Activated B cell treated with CpG ODN at 0.5 μM for 24 hours (primary cell): ENCODE measurements at places on chromosomes 4 and X.

DNA sequence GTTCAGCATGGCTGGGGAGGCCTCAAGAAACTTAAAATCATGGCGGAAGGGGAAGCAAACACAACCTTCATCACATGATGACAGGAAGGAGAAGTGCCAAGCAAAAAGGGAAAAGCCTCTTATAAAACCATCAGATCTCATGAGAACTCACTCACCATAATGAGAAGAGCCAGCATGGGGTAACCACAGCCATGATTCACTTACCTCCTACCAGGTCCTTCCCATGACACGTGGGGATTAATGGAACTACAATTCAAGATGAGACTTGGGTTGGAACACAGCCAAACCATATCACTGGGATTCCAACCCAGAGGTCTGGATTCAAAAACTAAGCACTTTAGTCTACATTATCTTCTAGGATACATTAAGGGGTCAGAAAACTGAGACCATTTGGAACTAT lies 609.6 kb upstream of the SPANXN1 start:
- no peak for DNase-seq

DNA sequence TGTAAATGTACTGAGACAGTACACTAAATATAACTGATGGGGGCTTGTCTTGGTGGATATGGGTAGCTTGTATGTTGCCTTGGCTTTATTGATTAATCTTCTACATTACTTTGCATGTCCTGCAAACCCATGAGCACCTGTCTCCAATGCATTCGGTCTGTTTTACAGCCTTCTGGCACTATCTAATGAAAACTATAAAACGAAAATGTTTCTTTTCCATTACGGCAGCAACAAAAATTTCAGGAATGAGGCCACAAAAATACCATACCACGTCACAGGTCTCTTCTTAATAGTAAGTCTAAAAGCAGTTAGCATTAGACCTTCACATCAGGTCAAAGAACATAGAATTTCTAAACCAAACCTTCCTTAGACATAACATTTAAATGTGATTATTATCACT lies 49.8 kb downstream of the EDNRA start:
- no peak for DNase-seq

- DNase-seq, result no peak
These were observed 1.3 kb downstream of the NEUROG2 start for GRCh38 chr4:112514647-112515197.

- no peak for DNase-seq
These were observed 135.8 kb downstream of the RAPGEF2 start for GRCh38 chr4:159238631-159239030.

DNA sequence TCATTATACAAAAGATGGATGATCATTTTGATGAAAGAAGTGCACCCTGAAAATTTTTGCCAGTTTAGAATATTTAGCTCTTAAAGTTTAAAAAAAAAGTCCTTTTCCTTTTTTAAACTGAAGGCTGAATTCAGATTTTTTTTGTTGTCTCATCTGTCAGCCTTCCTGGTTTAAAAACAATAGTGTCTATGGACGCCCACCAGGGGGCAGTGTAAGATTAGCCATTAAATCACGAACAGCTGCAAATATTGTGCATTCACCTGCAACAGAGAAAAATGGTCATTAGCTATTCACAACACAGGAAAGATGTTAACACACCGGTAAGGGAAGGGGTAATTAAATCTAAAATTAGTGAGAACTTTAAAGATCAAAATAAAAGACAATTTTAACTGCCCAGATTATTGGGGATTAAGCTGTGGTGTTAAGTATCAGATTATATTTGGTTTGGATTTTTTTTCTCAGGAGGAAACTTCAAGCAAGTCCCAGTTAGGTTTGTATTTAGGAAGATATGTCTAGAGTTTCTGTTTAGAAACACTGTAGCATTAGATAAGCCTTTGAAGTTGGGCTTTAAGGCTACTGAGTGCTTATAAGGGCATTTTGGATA lies 4.4 kb upstream of the CXorf38 start:
- DNase-seq, result no peak

- DNase-seq, result no peak
These were observed 44.0 kb downstream of the ABLIM2 start for GRCh38 chr4:8114456-8115202.

- DNase-seq, result no peak
These were observed 91.9 kb upstream of the TMEM164 start for GRCh38 chrX:109911046-109911445.

- no peak for DNase-seq
These were observed 433.1 kb upstream of the FAM241A start for GRCh38 chr4:111712093-111712677.

DNA sequence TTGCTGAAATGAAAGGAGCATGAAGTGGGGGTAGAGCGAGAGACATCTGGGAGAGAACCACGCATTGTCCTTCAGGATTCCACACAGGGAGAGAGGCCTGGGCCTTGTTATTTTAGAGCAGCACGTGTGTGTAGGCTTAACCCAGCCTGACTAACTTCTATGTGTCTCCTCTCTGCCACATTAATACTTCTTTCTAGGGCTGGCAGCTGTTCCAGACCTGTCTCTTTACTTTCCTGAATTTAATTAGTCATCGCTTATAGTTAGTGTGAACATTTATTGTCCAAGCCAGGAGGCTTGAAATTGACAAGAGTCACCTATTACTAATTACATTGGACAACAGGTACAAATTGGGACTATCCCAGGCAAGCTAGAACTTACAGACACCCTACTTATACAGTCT lies 51.3 kb downstream of the SMAD1 start:
- DNase-seq, result no peak

GRCh38 chr4:188960411-188961093 lies 821.3 kb downstream of the TRIML1 start:
- no peak for DNase-seq

DNA sequence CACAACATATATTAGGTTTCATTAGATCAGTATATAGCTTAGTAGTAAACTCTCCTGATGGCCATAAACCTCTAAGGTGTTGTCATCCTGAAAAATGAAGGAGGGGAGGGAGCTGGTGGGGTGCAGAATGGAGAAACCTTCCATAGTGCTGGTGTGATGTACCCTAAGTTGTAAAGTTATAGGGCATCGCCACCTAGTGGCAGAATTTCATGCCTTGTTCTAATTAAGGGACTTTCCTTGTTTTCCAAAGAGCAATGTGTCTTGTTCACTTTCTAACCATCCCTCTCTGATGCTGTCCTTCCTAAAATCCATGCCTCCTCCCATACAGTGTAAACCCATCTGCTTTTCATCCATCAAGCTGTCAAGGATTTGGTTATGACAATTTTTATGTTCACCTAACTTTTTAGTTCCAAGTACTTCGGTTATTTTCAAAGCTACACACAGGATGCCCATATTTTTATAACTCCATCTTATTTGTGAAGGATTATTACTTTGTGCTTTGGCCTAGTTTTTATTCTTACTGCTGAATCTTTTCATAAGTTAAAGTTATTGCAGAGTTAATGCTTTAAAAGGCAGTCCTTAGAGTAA lies 4.5 kb downstream of the NBDY start:
- DNase-seq, result no peak

DNA sequence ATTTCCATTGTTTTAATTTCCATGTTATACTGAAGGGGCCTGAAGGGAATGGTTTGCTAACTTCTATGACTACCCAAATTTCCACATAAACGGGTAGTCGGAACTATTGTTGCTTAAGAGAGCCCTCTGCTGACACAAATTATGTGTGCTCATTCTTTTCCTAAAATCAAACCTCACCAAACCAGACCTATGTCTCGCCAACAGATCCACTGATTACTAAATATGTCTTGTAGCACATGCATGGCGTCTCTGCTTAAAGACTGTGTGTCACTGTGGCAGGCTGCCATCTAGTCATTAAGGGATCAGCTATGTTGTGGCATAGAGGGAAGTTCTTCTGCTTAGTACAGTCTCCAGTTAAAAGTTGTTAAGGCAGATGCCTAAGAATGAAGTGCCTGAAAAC lies 25.1 kb downstream of the PIR start:
- DNase-seq, result no peak

GRCh38 chr4:136864604-136865185 lies 667.6 kb downstream of the PCDH18 start:
- DNase-seq, result no peak

DNA sequence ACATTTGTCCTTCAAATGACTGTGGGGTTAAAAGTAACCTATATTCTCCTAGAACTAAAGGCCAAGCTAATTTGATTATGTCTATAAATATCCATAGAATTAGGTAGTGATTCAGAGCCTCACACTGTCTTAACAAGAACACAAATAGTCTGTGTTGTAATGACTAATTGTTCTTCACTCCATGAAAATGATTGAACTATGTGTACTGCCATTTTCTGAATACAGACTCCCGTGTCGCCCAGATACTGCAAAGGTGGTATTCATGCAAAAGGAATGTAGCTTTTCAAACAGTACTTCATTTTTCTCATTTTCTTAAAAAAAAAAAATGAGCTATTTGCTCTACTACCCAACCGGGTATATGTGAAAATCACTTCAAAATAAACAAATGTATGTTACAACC lies 11.3 kb upstream of the PHKA2 start:
- no peak for DNase-seq

DNA sequence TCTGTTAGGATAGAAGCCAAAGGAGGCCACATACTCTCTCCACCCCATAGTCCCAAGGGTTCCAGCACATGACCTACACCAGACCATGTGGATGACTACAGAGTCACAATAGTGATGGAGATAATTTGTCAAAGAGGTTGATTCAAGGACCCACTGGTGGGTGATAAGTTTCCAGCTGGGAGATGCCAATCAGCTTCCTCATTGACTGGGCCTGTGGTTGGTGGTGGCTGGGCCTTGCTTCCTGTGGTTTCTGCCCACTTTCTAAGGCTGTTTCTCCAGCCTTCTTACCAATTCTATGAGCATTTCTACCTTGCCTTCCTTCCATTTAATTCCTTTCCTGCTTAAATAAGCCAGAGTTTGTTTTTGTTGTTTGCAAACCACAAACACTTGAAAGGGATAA lies 95.5 kb upstream of the CPEB2 start:
- DNase-seq, result no peak

GRCh38 chrX:70166601-70167590 lies 10.4 kb upstream of the DGAT2L6 start:
- DNase-seq, result no peak

GRCh38 chr4:79495447-79495846 lies 87.4 kb upstream of the GK2 start:
- no peak for DNase-seq

DNA sequence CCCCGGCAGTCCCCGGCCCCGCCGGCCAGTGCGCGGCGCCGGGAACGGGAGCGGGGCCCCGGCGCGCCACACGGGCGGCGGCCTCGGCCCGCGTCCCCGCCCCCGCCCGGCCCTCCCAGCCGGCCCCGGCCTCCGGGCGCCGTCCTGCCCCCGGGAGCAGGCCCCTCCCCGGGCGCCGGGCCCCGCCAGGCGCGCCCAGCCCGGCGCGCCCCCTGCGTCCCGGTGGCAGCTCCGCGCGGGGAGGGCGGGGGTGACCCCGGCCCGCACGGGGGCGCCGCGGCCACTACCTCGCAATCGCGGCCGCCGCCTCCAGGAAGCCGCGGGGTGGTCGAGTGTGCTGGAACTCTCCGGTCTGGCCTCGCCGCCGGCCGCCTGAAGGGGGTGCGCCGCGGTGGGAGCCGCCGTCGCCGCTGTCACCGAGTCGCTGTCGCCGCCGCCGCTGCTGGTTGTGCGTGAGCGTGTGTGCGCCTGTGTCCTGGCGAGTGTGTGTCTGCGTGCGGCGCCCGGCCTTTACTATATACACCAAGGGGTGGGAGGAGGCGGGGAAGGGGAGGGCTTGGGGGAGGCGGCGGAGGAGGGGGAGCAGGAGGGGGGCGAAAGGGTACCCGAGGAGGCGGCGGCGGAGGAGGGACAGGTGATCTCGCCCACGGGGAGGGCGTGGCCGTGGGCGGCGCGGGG lies at the start of gene RAI2:
TSS of gene RAI2 (minus strand) at position 488 of the 678 bp plus-strand sequence. CDS start 59,288 bp downstream, outside the sequence.
- DNase-seq, result no peak

GRCh38 chr4:103375278-103375677 lies 177.1 kb upstream of the CENPE start:
- no peak for DNase-seq

- DNase-seq, result no peak
These were observed 26.3 kb upstream of the ZMAT1 start for GRCh38 chrX:101958139-101958538.

DNA sequence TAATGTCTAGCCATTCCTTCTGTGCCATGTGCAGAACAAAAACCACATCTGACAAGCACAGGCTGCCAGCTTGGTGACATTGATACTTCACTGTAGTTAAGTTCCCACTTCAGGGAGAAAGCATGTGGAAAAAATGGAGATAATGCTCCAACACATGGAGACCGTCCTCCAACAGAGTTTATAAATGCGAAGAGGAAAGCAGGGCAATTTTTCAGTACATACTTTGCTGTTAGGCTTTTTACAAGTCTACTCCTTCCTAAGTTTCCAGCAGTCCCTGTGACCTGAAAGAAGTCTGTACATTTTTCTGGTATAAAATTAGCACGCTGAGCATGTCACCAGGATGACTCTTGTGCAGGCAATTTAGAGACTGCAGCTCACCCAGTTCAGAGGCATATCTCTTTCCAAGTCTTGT lies 766.9 kb upstream of the IGFBP7 start:
- DNase-seq, result no peak

- no peak for DNase-seq
These were observed 34.4 kb downstream of the HDX start for GRCh38 chrX:84467898-84468297.

DNA sequence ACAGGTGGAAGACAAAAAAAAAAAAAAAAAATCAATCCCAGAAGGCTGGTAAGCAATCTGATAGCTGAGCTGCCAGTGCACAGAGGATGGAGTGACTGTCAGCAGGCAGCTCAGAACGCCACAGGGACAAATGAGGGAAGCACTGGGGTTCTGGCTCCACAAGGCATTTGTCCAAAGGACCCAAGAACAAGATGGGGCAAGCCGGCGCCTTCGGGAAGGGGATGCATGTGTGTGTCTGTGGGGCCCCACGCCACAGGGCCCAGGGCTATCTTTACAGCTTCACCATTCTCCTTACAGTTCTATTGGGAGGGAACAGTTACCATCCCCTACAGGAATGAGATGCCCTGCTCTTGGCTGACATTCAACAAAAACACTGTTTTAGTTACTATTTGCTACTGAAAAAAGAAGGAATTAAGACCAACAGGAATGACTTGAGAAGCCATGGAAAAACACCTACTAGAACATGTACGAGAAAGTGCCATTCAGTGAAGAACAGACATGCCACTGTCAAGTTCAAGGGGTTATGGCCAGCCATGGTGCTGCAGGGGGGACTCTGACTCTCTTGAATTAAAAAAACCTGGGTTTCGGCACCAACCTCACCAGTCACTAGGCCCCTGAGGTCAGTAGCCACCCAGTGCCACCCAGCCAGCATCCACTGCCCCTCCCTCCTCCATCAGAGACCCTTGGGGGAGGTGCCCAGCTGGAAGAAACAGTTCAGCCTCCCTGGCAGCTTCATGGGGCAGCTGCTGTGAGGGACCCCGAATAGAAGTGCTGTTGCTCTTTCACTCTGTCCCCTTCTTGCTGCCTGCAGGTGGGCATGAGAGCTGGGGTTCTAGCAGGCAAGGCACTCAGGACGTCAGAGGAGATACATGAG lies 18.5 kb downstream of the WDR1 start:
- no peak for DNase-seq

DNA sequence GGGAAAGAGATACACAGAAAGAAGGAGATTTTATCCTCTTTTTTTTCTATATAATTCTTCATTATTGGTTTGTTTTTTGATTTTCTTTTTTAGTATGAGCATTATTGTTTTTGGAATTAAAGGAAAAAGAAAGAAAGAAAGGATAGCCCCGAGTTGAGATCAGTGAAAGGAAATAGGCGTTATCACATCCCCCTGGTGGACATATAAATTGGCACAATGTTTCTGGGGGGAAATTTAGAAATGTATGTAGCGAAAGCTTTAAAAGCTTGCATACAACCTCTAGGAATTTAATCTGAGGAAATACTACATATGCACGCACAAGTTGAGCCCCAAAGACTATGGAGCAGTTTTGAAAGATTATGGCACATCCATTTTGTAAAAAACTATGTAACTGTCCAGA lies 226.3 kb upstream of the LDB2 start:
- DNase-seq, result no peak
